PC-3 (cell line): ENCODE measurements at places on chromosomes 12 and 14. TPM values are rescaled to one million over a fixed set of nuclear protein-coding genes. Genes with fewer than 3 reads are reported as not detected.

The GLIPR1L1 gene
- not detected in 2 replicates for total RNA-seq

The BBS10 gene
- 7.5 and 8.0 TPM in 2 replicates for total RNA-seq

The KCNK13 gene
- total RNA-seq, result 0.17 and 0.58 TPM in 2 replicates

The NGB gene
- not detected in 2 replicates for total RNA-seq

The PEX5 gene
- 19.4 and 20.0 TPM in 2 replicates for total RNA-seq

The SLC6A12 gene
- total RNA-seq, result not detected in 2 replicates

The RDH5 gene
- total RNA-seq, result 4.6 and 5.1 TPM in 2 replicates

The PDE3A gene
- total RNA-seq, result 0.58 and 2.0 TPM in 2 replicates

The PPM1H gene
- total RNA-seq, result 9.8 and 12.0 TPM in 2 replicates

The NKX2-1 gene
- not detected in 2 replicates for total RNA-seq

The REM2 gene
- 0.18 TPM in 1 of 2 replicates, not detected in the other for total RNA-seq

The NPFF gene
- total RNA-seq, result not detected in 2 replicates

The ZNF664 gene
- 80.8 and 86.9 TPM in 2 replicates for total RNA-seq

The KRT2 gene
- 0.23 TPM in 1 of 2 replicates, not detected in the other for total RNA-seq

The RNASE8 gene
- not detected in 2 replicates for total RNA-seq

The KLHL33 gene
- 0.17 TPM in 1 of 2 replicates, not detected in the other for total RNA-seq

The CACNA1C gene
- not detected in 2 replicates for total RNA-seq

The AICDA gene
- total RNA-seq, result not detected in 2 replicates

The SYNDIG1L gene
- not detected in 2 replicates for total RNA-seq

The AHNAK2 gene
- 25.0 and 31.1 TPM in 2 replicates for total RNA-seq

The TRPV4 gene
- 1.6 and 2.4 TPM in 2 replicates for total RNA-seq

The SSPN gene
- total RNA-seq, result 11.2 and 11.9 TPM in 2 replicates
